CD8-positive, alpha-beta memory T cell (primary cell): ENCODE measurements at places on chromosomes 16 and 17. TPM values are rescaled to one million over a fixed set of nuclear protein-coding genes. Genes with fewer than 3 reads are reported as not detected.
A peak's percentile ranks its signal among the peaks of the same experiment; 100 is the strongest.

PRRT2 gene
- polyA plus RNA-seq: 0.18 TPM

DNA sequence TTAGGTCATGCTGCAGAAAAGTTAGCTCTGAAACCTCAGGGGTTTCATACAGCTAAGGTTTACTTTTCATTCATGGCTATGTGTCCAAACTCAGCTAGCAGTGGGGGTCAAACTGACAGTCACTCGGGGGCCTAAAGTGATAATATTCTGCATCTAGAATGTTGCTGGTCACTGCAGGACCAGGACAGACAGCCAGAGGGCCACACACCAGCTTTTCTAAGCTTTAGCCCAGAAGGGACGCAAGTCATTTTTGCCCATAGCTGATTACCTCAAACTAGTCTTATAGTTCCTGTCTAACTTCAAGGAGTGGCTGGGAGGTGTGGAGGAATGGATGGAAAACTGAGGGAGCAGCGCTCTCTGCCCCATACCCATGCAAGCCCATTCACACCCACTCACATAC lies 163.0 kb upstream of the NLRP1 start:
- no peak for DNase-seq

DNA sequence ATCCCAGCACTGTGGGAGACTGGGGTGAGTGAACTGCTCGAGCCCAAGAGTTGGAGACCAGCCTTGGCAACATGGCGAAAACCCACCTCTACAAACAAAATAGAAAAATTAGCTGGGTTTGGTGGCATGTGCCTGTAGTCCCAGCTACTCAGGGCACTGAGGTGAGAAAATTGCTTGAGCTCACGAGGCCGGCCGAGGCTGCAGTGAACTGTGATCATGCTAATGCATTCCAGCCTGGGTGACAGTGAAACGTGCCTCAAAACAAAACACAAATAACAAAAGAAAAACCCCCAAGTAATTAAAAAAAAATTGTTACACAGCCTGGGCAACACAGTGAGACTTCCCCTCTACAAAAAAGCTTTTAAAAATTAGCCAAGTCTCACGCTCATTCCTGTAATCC lies 5.0 kb downstream of the CCDC47 start:
- no peak for DNase-seq

ZNRF1 gene
- 2.2 TPM for polyA plus RNA-seq

RNF135 gene
- 9.2 TPM for polyA plus RNA-seq

DNA sequence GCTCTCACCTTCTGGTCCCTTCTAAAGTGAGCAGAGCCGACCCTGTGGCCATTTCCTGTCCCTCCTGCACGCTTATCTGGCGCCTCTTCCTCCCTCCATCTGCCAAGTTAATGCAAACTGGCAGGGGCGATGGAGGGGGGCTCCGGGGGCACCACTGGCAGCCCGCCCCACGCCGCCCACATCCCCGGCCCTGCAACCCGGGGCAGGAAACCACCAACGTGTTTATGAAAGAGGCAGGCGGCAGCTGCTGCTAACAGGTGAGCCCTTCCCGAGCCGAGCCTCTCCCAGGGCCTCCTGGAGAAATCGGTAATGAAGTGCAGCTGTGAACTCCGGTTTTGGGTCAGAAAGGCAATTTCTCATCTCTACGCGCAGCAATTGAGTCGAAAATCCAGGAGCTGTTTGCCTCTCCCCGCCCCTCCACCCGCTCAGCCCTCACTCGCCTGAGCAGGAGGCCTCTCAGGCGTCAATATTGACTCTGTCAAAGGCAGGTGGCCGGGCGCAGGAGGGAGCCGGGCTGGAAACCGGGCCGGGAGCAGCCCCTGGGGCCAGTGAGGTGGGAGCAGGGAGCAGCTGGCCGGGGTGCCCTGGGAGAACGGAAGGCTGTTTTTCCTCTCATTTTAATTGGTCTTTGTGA lies 164.4 kb upstream of the GSE1 start:
- DNase-seq: peak; percentile 66

GRCh38 chr16:89556750-89557689 lies 3.5 kb upstream of the RPL13 start:
- peak; percentile 66 for DNase-seq

GRCh38 chr17:72646176-72646575 lies 446.3 kb downstream of the SLC39A11 start:
- no peak for DNase-seq

CD300LG gene
- polyA plus RNA-seq: not detected

CDRT15L2 gene
- polyA plus RNA-seq: not detected

SHISA6 gene
- not detected for polyA plus RNA-seq

DNA sequence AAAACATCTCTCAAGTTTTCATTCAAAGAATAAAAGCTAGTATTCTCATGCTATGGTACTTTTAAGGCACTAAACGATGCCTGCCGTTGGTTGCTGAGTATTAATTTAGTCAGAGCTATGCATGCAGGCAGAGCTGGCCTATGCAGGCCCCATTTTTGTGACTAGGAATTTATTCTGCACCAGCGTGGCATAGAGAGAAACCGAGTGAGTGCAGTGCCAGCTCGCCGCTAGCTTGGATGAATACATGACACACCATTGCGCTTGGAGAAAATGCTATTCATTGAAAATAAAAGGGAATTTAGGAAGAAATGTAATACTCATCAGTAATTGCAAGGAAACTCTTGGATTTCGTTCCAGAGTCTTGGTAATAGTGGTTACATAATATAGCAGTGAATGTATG lies 231.6 kb upstream of the RBFOX1 start:
- DNase-seq: no peak

DNA sequence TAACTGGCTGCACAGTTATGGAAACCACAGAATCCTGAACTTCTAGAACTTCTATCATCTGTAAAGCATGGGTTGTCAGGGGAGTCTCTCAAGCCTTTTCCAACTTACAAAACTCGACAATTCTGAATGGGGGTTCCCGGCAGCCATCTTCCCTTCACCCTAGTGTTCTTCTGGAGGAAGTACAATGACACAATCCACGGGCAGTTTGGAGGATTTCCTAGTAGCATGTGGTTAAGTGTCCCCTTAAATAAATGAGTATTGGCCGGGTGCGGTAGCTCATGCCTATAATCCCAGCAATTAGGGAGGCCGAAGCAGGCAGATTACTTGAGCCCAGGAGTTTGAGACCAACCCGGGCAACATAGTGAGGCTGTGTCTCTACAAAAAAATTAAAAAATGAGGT lies 2.1 kb downstream of the SLC16A6 start:
- DNase-seq: no peak

UTS2R gene
- not detected for polyA plus RNA-seq

STRADA gene
- polyA plus RNA-seq: 22.8 TPM

DNA sequence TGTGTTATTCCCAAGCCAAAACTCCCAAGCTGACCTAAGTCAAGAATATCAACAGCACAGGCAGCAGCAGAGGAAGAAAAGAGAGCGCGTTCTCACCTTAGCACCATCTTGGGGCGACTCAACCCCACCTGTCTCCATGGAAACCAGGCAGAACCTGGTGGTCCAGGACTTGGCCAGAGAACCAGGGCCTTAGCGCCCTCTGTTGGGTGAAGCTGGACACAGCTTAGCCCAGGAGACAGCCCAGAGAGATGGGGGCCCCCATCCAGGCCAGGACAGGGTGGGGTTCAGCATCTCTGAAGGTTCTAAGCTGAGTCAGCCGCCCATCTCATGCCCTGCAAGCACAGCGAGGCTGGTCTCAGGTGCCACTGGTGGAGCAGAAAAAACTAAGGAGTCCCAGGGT lies 60.1 kb upstream of the TMEM132E start:
- DNase-seq: no peak

RSKR gene
- 0.22 TPM for polyA plus RNA-seq

DNA sequence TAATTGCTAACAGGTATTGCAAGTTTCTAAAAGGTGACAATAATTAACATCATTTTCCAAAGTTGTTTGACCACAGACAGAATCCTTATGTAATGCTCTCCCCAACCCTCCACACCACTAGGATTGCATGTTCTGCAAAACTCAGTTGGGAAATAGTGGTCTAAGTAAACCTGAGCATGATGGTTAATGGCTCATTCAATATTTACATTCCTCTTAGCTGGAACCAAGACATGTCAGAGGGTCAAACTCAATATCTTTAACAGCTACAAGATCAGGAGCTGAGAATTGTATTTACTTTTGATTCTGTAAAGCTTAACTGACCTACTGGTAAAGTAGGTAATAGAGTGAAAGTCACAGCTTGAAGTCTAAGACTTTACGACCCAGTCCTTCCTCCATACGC lies 10.2 kb downstream of the MFSD6L start:
- no peak for DNase-seq

- no peak for DNase-seq
Observed at GRCh38 chr16:17461951-17462729, 8.6 kb downstream of the XYLT1 start.

GRCh38 chr17:1473841-1474240 lies 17.8 kb upstream of the CRK start:
- DNase-seq: no peak

GRCh38 chr16:4578961-4579530 lies 22.9 kb downstream of the C16orf96 start:
- DNase-seq: no peak

DNA sequence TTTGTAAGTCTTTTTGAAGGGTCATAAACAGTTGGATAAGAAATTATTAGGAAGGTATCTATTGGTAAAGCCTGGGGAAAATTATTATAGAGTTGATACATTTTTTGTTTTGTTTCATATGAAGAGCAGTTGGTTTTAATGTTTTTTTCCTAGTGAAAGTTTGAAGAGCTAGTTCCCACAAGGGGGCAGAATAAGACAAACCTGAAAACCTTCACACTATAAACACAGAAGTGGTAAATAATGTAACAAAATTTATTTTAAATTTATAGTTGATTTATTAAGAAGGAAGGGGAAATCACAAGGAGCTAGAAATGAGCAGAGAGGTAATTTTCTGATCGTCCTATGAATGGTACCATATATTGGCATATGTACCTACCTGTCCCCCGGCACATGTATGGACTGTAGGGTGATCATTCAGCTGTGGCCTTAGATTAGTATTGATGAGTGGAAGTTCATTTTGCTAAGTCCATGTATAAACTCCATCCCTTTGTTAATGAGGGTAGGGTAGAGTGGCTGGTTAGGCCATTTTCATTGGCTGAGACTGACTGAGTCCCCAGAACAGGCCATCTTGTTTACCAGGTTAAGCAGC lies 116.3 kb downstream of the TANC2 start:
- DNase-seq: no peak
